ENCODE measurements at places on chromosomes 1 and 21. TPM values are rescaled to one million over a fixed set of nuclear protein-coding genes. Genes with fewer than 3 reads are reported as not detected.

Gene CELSR2
- 8.3 TPM for total RNA-seq

Gene NRIP1
- total RNA-seq: 28.6 TPM

Gene NASP
- 174 TPM for total RNA-seq

Gene RGS8
- not detected for total RNA-seq

GRCh38 chr1:8989821-8990220 is 36.4 kb downstream of the SLC2A7 start:
- no peak for DNase-seq

DNA sequence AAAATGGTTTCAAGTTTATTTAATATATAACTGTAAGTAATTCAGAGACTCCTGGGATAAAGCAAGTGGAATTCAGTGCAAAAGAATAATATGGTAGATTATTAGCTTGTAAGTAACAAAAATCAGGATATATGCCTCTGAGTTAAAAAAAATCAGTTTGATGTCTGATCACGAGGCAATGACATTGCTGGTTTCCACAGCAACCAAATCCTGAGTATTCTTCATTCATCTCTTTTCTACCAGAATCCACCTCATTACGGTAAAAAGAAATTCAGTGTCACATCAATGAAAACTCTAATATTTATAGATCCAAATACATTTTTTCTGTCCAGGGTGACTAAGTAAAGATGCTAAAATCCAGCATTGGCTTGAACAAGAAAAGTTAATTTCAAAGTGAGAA is 642.3 kb upstream of the TMPRSS15 start:
- no peak for DNase-seq

- DNase-seq: no peak
Measured at GRCh38 chr1:5833911-5834310, 158.3 kb downstream of the NPHP4 start.

DNA sequence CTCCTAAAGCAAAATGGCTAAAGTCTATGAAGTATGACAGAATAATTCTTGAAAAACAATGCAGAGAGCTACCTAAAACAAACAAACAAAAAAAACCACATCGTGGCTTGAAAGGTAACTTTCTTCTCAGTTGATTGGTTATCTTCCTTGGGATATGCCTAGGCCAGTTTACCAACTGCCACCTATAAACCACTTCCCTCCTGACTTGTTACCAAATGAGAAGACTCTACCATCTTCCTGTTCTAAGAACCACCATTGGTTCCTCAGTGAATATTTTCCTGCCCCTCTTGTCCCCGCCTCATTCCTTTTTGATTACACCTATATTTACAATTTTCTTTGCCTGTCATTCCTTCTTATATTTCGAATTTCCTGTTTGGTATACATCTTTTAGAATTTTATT is 336.6 kb downstream of the SIPA1L2 start:
- no peak for DNase-seq

GRCh38 chr21:45071078-45071873 is 3.1 kb upstream of the ADARB1 start:
- DNase-seq: no peak

DNA sequence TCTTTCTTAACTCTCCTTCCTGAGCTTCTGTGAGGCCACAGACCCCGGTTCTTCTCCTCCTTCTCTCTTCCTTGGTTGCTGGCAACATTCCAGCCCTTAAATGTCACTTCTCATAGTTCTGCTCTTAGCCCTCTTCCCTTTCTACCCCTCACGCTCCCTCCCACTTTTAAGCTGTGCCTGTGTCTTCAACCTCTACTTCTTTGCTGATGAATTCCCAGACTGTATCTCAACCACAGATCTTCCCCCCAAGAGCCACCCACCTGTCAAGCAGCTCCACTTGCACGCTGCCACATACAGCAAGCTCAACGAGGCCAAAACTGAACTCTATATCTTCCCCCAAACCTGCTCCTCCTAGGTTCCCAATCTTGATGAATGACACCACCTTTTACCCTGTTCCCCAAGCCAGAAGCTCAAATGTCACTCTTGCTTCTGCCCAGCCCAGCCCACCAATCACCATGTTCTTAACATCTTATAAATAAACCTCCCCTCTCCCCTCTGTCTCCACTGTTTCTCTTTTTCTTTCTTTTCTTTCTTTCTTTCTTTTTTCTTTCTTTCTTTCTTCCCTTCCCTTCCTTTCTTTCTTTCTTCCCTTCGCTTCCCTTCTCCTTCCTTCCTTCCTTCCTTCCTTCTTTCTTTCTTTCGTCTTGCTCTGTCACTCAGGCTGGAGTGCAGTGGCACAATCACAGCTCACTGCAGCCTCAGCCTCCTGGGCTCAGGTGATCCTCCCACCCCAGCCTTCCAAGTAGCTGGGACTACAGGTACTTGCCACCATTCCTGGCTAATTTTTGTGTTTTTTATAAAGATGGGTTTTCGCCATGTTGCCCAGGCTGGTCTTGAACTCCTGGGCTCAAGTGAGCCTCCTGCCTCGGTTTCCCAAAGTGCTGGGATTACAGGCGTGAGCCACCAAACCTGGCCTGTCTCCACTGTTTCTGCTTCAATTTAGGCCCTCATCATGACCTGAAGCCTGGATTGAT is 19.8 kb upstream of the PTP4A2 start:
- no peak for DNase-seq

- DNase-seq: no peak
Measured at GRCh38 chr1:12075195-12076114, 12.4 kb downstream of the TNFRSF8 start.

- DNase-seq: no peak
Measured at GRCh38 chr1:115363171-115363570, 25.1 kb upstream of the NGF start.

GRCh38 chr1:6125366-6125765 is 54.8 kb downstream of the CHD5 start:
- no peak for DNase-seq

GRCh38 chr1:100036718-100037655 is 67.2 kb downstream of the SLC35A3 start:
- peak; percentile 44 for DNase-seq

GRCh38 chr1:89465201-89465600 is 59.4 kb upstream of the LRRC8B start:
- no peak for DNase-seq

DNA sequence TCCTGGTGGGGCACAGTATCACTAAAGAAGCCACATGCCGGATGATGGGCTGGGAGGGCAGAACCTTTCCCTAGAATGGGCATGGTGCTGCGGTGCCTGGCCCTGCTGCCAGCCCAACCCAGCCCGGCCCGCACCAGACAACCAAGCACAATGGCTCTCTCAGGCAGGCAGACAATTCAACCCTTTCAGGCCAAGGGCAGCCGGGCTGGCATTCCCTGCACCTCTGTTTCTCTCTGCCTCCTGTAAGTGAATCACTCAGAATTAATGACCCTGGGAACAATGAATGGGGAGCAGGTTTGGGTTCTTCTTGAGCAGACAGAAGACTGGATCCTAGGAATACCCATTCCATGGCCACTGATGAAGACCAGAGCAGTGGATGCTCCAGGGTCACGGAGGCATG is 41.0 kb upstream of the IFFO2 start:
- no peak for DNase-seq

DNA sequence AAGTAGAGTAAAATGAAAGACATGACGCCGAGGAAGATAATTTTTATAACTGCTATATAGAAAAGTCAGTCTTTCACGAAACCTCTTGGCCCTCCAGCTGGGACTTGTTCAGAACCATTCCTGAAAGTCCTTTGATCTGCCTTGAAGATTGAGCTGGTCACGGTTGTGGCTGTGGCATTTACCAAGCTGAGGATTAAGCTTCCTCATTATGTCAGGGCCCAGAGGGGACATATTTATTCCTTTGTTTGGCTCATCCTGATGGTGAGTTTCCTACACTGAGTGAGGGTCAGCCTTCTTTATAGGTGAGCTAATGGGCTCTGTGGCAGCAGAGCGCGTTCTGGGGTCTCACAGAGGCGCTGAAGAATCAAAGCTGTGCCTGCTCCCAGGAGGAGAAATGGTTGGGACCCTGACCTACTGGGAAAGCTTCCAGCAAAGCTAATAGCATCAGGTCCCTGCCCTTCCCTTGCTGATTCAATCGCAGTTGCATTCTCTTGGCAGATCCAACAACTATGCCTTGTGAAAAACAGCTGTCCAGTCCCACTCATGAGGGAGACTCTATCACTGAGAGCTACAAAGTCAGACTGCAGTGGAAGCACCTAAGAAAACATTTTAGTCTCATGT is 43.2 kb upstream of the PBX1 start:
- DNase-seq: no peak

DNA sequence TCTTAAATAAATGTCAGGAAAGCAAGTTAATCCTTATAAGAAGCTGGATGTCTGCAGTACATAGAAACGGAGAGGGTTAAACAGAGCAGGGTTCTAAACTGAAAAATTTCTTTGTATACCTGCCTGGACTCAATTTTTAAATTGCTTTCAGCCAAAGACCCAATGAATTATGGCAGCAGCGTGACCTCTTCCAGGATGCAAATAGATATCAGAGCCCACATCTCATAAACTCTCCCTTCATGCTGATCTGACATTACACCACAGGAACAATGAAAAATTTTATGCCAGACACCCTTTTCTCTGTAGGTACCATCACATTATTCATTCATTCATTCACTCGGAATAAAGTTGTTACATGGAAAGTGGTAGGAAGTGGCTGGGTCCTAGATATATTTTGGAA is 236.4 kb downstream of the NUF2 start:
- no peak for DNase-seq

DNA sequence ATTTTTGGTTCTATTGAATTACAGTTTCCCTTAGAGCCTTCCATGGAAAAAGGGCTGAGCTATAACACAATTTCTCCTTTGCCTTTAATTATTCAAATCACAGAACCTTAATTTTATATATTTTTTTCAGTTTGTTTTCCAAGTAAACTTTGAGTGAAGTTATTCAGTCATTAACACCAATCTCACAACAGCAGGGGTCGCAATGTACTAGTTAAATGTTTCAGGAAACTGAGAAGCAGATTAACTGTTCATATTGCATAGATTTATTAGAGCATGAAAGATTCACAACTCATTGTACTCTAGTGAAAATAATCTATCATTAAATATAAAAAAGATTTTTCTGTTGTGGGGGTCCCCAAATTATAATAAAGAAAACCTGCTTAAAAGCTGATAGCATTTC is 64.1 kb downstream of the KIFAP3 start:
- peak; percentile 36 for DNase-seq

- no peak for DNase-seq
Measured at GRCh38 chr1:118322331-118322730, 137.3 kb upstream of the SPAG17 start.

All from Caco-2 (cell line).